ENCODE measurements at places on chromosomes 13 and 19. TPM values are rescaled to one million over a fixed set of nuclear protein-coding genes. Genes with fewer than 3 reads are reported as not detected.

Gene GSX1
- not detected for total RNA-seq

Gene ADAMTS10
- 21.7 TPM for total RNA-seq

Gene ZNF536
- not detected for total RNA-seq

Gene CATSPERD
- not detected for total RNA-seq

Gene IGFL1
- total RNA-seq = not detected

Gene CEACAM21
- not detected for total RNA-seq

Gene IZUMO2
- total RNA-seq = not detected

Gene S1PR5
- 5.4 TPM for total RNA-seq

Gene TSSK6
- total RNA-seq = 1.2 TPM

Gene PSG6
- total RNA-seq = not detected

Gene C19orf53
- total RNA-seq = 50.7 TPM

Gene F7
- not detected for total RNA-seq

Gene PROZ
- not detected for total RNA-seq

Gene COX7A1
- total RNA-seq = 14.8 TPM

Gene FGF22
- not detected for total RNA-seq

Gene CYSLTR2
- 0.30 TPM for total RNA-seq

Gene GEMIN7
- 25.2 TPM for total RNA-seq

Gene FCAR
- not detected for total RNA-seq

Gene SLC10A2
- not detected for total RNA-seq

Gene LATS2
- 25.3 TPM for total RNA-seq

Gene ZNF91
- 25.2 TPM for total RNA-seq

Gene NLRP11
- total RNA-seq = not detected

Gene ZNF444
- 20.4 TPM for total RNA-seq

Gene HSD17B14
- 19.0 TPM for total RNA-seq

Gene FAM174C
- total RNA-seq = 45.4 TPM

Gene CEBPA
- total RNA-seq = 0.14 TPM

Gene MCEMP1
- not detected for total RNA-seq

Gene CGB1
- total RNA-seq = not detected

Gene RNF17
- total RNA-seq = not detected

Gene SOX21
- not detected for total RNA-seq

Gene TMEM59L
- total RNA-seq = 1.3 TPM

Gene PSG1
- not detected for total RNA-seq

Gene CEACAM7
- not detected for total RNA-seq

Gene PSMD8
- total RNA-seq = 319 TPM

Gene CTU1
- total RNA-seq = 8.7 TPM

Gene ZFP36
- 1.2 TPM for total RNA-seq

Gene PSG2
- not detected for total RNA-seq

Gene RCBTB1
- total RNA-seq = 24.7 TPM

Gene TNNT1
- 3.0 TPM for total RNA-seq

Gene NLRP5
- total RNA-seq = not detected

Gene ETV2
- 0.30 TPM for total RNA-seq

Gene GTF2F1
- 54.5 TPM for total RNA-seq

Gene CILP2
- total RNA-seq = 0.69 TPM

Gene ZNF829
- total RNA-seq = 2.6 TPM

Gene THAP8
- 3.3 TPM for total RNA-seq

Gene CCL25
- total RNA-seq = not detected

Gene KCNC3
- under 0.01 TPM for total RNA-seq

Gene TCF3
- 154 TPM for total RNA-seq

Gene PLVAP
- not detected for total RNA-seq

Gene MEDAG
- total RNA-seq = 5.0 TPM

Gene PTPRH
- total RNA-seq = 4.2 TPM

Gene OR10H1
- not detected for total RNA-seq

Gene ZNF497
- 0.89 TPM for total RNA-seq

Gene PSG3
- total RNA-seq = not detected

Gene WDR87
- total RNA-seq = not detected

Gene MEGF8
- total RNA-seq = 52.1 TPM

Gene GRIN2D
- 1.5 TPM for total RNA-seq
